ENCODE measurements at places on chromosomes 12 and 14. TPM values are rescaled to one million over a fixed set of nuclear protein-coding genes. Genes with fewer than 3 reads are reported as not detected.

The FGF23 gene
- total RNA-seq: not detected

The RNF31 gene
- total RNA-seq: 43.9 TPM

The PTPRQ gene
- total RNA-seq: 5.4 TPM

The SLC2A3 gene
- total RNA-seq: 143 TPM

The SOCS2 gene
- 32.6 TPM for total RNA-seq

The KRT85 gene
- total RNA-seq: not detected

DNA sequence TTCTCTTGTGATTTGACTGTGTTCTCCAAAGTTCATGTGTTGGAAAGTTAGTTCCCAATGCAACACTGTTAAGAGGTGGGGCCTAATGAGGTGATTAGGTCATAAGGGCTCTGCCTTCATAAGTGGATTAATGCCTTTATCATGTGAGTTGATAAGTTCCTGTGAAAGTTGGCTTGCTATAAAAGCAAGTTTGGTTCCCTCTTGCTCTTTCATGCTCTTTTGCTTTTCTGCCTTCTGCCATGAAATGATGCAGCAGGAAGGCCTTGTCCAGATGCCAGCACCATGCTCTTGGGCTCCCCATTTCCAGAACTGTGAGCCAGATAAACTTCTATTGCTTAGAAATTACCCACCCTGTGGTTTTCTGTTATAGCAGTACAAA, 41.9 kb downstream of the SLC16A7 start:
- no peak overlapping the region for H3K27ac ChIP-seq
- no peaks in the 10 kb centered on the region for H3K36me3 ChIP-seq
- H3K27me3 ChIP-seq: no peaks in the 10 kb centered on the region
- H3K4me1 ChIP-seq: no peaks in the 10 kb centered on the region
- H3K4me3 ChIP-seq: no peak overlapping the region
- DNase-seq: no peak

GRCh38 chr12:89682284-89682683, 26.4 kb downstream of the ATP2B1 start:
- no peaks in the 10 kb centered on the region for H3K27me3 ChIP-seq
- H3K4me1 ChIP-seq: peaks cover 3% of the 10 kb centered on the region
- H3K27ac ChIP-seq: no peak overlapping the region

GRCh38 chr12:52151837-52152783, 39.7 kb downstream of the KRT80 start:
- H3K36me3 ChIP-seq: no peaks in the 10 kb centered on the region
- H3K4me3 ChIP-seq: peak overlapping the region; percentile 64
- H3K27ac ChIP-seq: no peak overlapping the region
- H3K4me1 ChIP-seq: peaks cover 19% of the 10 kb centered on the region
- H3K27me3 ChIP-seq: no peaks in the 10 kb centered on the region
- DNase-seq: peak; percentile 99

DNA sequence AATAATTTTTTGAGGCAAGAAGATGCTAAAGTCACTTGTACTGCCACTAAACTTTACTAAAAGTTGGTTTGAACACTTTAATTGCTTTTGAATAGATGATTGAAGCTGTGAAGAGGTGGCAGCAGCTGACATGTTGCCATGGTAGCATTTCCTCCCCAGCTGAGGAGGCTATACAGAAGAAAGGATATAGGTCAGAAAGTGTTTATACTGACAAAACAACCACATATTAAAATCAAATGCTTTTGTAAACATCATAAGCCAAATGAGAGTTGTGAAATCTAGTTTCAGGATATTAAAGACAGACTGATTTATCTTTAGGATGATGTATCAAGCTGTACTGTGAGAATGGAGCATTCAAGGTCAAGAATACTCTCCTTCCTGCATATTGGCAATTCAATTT, 41.7 kb downstream of the TSPAN19 start:
- H3K27me3 ChIP-seq: no peaks in the 10 kb centered on the region
- no peak overlapping the region for H3K27ac ChIP-seq
- H3K4me1 ChIP-seq: peaks cover 7% of the 10 kb centered on the region
- no peak overlapping the region for H3K4me3 ChIP-seq
- peak; percentile 17 for DNase-seq

DNA sequence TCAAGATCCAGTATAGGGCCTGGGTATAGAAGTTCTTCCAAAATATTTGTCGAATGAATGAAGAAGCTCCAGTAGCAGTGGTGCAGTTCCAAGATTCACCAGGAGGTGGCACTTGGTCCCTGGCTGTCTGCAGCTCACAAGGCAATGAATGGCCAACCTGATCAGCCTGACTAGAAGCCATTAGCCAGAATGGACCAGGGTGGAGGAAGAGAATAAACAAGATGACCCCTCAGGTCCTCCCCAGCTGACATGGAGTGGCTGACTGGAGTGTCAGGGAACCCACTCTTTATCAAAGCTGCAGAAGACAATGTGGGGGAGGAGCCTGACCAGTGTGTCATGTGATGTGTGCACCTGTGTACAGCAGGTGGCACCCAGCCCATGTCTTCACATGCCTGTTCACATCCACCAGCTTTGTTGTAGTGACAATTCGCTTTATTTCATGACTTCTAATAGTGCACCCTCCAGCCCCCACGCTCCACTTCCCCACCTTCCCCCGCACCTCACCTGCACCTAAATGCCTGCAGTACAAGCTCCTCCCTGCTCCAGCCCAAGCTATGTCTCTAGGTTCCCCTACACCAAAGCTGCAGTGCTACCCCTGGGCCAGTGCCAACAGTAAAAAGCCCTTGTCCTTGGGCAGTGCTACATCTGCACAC, 3.0 kb downstream of the LTBP2 start:
- peaks cover 69% of the 10 kb centered on the region for H3K4me1 ChIP-seq
- no peak overlapping the region for H3K27ac ChIP-seq
- H3K36me3 ChIP-seq: peaks cover 7% of the 10 kb centered on the region
- no peaks in the 10 kb centered on the region for H3K27me3 ChIP-seq

DNA sequence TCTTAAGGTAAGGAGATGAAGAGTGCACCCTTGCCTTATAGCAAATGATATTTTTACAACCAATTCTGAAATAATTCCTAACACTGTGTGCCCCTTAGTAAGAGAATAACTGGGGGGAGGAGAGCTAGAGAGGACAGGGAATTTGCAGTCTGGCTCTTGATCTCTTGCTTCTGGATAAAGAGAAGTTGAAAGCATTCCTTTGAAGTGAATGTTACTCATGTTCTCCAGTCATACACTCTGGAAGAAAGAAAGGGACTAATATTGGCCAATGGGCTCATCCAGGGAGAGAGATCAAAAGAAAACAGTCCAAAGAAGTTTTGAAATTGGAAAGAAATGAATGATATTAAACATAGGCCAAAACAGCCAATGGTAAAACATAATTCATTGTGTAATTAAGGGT, 25.3 kb downstream of the C12orf75 start:
- no peaks in the 10 kb centered on the region for H3K27me3 ChIP-seq
- H3K27ac ChIP-seq: no peak overlapping the region
- peaks cover 11% of the 10 kb centered on the region for H3K36me3 ChIP-seq
- no peak overlapping the region for H3K4me3 ChIP-seq
- peaks cover 39% of the 10 kb centered on the region for H3K4me1 ChIP-seq

- peaks cover 27% of the 10 kb centered on the region for H3K36me3 ChIP-seq
- no peak overlapping the region for H3K4me3 ChIP-seq
- H3K4me1 ChIP-seq: no peaks in the 10 kb centered on the region
- no peaks in the 10 kb centered on the region for H3K27me3 ChIP-seq
These were observed 17.5 kb upstream of the ATF1 start for GRCh38 chr12:50746431-50746830.

DNA sequence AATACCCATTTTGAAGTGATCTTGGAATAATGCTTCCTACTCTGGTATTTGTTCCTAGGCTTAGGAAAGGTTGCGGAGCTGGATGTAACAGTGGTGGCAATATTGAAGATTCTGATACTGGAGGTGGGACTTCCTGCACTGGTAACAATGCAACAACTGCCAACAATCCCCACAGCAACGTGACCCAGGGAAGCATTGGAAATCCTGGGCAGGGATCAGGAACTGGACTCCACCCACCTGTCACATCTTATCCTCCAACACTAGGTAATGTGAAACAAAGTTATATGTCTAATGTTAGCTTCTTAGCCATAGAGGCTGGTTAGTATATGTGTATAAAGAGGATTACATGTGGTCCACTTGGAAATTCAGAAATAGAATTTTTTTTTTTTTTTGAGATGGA, 197.9 kb downstream of the PCNX1 start:
- DNase-seq: no peak
- no peak overlapping the region for H3K27ac ChIP-seq
- H3K27me3 ChIP-seq: no peaks in the 10 kb centered on the region
- no peak overlapping the region for H3K4me3 ChIP-seq
- peaks cover 24% of the 10 kb centered on the region for H3K36me3 ChIP-seq
- H3K4me1 ChIP-seq: peaks cover 17% of the 10 kb centered on the region

DNA sequence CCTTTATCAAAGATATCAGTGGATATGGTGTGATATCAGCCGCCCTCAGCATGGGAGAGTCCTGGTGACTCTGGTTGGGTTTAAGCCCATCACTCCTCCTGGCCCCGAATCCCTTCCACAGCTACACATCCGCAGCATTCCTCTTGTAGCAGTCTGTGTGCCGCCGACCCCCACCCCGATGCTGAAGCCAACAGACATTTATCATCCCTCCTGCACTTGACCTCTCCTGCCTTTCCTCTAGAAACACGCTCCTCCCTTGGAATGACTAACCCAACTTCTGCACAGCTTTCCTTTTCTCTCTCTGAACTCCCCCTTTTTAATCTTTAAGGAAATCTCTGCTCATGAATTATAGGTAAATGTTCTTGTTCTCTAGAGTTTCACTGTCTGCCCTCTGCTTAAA, 250.9 kb upstream of the FOXN3 start:
- no peak overlapping the region for H3K27ac ChIP-seq
- H3K36me3 ChIP-seq: no peaks in the 10 kb centered on the region
- no peak overlapping the region for H3K4me3 ChIP-seq
- no peak for DNase-seq
- no peaks in the 10 kb centered on the region for H3K27me3 ChIP-seq
- no peaks in the 10 kb centered on the region for H3K4me1 ChIP-seq

- no peak for DNase-seq
- H3K36me3 ChIP-seq: no peaks in the 10 kb centered on the region
- H3K27me3 ChIP-seq: peaks cover 6% of the 10 kb centered on the region
- no peak overlapping the region for H3K27ac ChIP-seq
These were observed 22.7 kb upstream of the IFNG-AS1 start for GRCh38 chr12:67966560-67966959.

DNA sequence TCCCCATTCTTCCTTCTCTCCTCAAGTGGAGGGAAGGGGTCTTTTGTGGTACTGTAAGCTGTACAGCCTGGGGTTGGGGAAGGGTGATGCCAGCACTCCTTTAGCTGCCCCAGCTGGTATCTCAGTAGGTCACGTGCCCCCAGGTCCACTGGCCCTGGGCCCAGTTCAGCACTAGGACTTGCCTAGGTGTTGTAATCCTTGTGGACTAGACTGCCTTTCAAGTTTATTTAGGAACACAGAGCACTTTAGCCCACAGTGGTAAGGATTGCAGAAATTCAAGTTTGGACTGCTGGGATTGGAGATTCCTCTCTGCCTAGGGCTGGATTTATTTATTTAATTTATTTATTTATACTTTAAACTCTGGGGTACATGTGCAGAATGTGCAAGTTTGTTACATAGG, 569.6 kb downstream of the AACS start:
- no peaks in the 10 kb centered on the region for H3K36me3 ChIP-seq
- no peaks in the 10 kb centered on the region for H3K4me1 ChIP-seq
- H3K4me3 ChIP-seq: no peak overlapping the region
- no peak overlapping the region for H3K27ac ChIP-seq
- no peaks in the 10 kb centered on the region for H3K27me3 ChIP-seq

DNA sequence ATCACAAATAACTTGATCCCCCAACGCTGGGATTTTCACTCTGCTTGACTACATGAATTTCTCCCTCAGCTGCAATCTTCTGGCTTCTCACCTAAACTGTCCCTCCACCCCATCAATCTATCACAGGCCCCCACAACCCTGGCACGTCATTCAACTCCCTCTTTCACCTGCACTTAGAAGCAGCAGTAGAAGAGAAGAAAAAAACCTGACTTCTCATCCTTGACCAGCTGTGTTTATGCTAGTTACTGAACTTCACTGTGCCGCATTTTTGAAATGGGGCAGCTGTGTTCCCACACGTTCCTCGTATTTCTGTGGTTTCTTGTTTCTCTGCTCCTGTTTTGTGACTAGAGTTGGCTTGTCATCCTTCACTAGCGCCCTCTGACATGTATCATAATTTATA, 35.0 kb downstream of the ITPR2 start:
- H3K27me3 ChIP-seq: no peaks in the 10 kb centered on the region
- no peaks in the 10 kb centered on the region for H3K4me1 ChIP-seq
- H3K27ac ChIP-seq: no peak overlapping the region
- H3K36me3 ChIP-seq: no peaks in the 10 kb centered on the region
- no peak for DNase-seq
- H3K4me3 ChIP-seq: no peak overlapping the region

DNA sequence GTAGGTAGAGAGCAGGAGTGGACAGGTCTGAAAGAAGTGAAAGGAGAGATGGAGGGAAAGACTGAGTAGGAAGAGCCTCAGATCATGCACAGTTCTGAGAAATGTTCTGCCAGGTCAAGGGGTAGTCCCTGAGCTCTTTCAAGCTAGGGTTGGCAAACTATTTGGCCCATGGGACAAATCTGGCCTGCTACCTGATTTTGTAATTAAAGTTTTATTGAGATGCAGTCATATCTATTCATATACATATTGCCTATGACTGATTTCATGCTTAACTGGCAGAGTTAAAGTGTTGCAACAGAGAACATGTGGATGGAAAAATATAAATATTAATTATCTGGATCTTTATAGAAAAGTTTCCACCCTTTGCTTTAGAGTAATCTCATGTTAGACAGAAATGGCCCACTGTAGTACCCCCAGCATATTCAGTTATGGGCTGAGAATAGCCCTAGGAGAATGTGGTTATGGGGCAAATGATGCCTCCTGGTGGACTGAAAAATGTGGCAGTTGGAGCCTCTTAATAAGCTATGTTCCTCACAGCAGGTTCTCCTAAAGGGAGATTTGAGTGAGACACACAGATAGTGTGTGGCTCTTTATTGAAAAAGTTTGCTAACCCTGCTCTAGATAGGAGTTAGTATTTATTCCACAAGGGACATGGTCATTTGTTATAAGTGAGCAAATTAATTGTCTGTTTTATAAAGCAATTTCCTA, 476.9 kb downstream of the LRIG3 start:
- no peak for DNase-seq
- no peak overlapping the region for H3K27ac ChIP-seq
- no peaks in the 10 kb centered on the region for H3K36me3 ChIP-seq
- no peak overlapping the region for H3K4me3 ChIP-seq
- H3K4me1 ChIP-seq: no peaks in the 10 kb centered on the region
- H3K27me3 ChIP-seq: no peaks in the 10 kb centered on the region
